ENCODE measurements at places on chromosomes 4 and X.

GRCh38 chrX:6279277-6279909, 50.7 kb upstream of the NLGN4X start:
- no peak for ATAC-seq

- no peak for ATAC-seq
Measured at GRCh38 chrX:150537851-150538250, 30.6 kb upstream of the MTM1 start.

GRCh38 chr4:164542431-164542830, 211.5 kb upstream of the SMIM31 start:
- no peak for ATAC-seq

DNA sequence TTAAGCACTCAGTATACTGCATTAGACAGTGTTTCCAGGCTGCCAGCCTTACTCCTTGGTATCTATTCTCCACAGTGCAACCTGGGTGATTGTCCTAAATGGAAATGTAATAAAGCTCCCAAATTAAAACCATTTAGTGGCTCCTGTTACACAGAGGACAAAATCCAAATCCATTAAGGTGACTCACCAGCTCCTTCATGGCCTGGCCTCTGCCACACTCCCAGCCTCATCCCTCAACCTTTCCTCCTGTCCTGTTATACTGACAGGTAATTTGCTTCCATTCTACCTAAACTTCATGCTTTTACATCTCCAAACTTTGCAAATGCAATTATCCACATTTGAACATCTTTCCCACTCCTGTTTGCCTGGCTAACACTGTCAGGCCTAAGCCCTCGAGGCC, 140.3 kb downstream of the INPP4B start:
- no peak for ATAC-seq

DNA sequence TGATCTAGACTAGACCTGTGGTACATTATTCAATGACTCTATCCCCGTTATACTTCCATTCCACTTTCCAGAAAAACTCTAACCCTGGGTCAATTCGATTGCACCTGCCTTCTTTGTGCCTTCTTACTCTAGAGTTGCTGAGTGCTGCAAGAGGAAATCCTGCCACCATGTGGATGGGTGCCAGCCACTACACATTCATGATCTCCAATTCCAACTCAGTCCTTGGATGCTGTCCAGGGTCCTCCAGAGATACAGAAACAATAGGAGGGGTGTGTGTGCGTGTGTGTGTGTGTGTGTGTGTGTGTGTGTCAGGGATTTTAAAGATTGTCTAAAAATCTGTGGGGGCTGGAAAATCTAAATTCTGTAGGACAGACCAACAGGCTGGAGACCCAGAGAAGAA, 42.9 kb upstream of the INTS6L start:
- peak; percentile 62 for ATAC-seq

GRCh38 chrX:28966331-28966730, 379.1 kb downstream of the IL1RAPL1 start:
- ATAC-seq: no peak

DNA sequence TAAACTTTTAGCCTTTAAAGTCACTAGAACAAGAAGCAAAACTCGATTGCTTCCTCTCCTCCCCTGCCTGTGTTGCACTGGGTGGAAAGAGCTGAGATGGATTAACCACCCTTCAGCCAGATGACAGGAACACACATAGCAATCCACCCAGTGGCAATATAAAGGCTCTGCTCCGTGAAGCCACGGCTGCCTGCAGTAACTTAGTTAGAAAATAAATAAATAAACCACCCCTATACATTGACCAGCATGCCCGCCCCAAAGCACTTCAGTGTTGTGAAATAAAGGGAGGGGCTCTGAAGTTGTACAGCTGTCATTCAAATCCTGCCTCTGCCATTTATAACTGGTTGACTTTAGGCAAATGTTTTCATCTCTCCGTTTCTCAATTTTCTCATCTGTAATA, 217.1 kb upstream of the LDB2 start:
- ATAC-seq: no peak

- no peak for ATAC-seq
Measured at GRCh38 chr4:2608291-2608690, 71.8 kb downstream of the FAM193A start.

GRCh38 chr4:120830204-120830603, 92.3 kb downstream of the PRDM5 start:
- ATAC-seq: no peak

GRCh38 chr4:116092961-116093360, 979.5 kb upstream of the NDST4 start:
- no peak for ATAC-seq

- no peak for ATAC-seq
Measured at GRCh38 chr4:25775166-25775565, 87.6 kb downstream of the SEL1L3 start.

GRCh38 chr4:1191621-1192020, 19.2 kb upstream of the SPON2 start:
- peak; percentile 41 for ATAC-seq

- ATAC-seq: no peak
Measured at GRCh38 chrX:45806410-45807121, 605.9 kb upstream of the DIPK2B start.

- ATAC-seq: peak; percentile 60
Measured at GRCh38 chrX:103626855-103627254, 1.9 kb upstream of the TCEAL1 start.

- no peak for ATAC-seq
Measured at GRCh38 chrX:75638332-75638731, 115.5 kb upstream of the ZDHHC15 start.

All from esophagus mucosa (tissue), 1 donor.